ENCODE measurements at places on chromosomes 1 and 21.
A peak's percentile ranks its signal among the peaks of the same experiment; 100 is the strongest.

DNA sequence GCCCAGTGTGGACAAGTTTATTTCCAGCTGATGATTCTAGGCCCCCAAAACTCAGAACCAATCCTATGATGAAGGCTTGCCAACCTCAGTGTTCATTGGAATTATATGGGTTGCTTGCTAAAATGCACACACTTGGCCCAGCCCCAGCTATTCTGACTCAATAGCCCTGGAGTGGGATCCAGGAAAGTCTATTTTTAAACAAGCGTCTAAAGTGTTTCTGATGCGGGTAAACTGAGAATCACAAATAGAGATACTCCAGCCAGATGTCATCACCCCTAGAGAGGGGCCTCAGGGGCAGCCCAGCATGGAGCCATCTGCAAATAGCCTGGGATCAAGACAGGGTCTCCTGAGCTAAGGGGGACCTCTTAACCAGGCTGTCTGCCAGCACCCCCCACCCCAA, 46.0 kb downstream of the PKP1 start:
- H3K27ac ChIP-seq, result no peak overlapping the region
- H3K4me1 ChIP-seq, result no peaks in the 10 kb centered on the region
- no peak for DNase-seq
- H3K27me3 ChIP-seq, result peaks cover 3% of the 10 kb centered on the region

DNA sequence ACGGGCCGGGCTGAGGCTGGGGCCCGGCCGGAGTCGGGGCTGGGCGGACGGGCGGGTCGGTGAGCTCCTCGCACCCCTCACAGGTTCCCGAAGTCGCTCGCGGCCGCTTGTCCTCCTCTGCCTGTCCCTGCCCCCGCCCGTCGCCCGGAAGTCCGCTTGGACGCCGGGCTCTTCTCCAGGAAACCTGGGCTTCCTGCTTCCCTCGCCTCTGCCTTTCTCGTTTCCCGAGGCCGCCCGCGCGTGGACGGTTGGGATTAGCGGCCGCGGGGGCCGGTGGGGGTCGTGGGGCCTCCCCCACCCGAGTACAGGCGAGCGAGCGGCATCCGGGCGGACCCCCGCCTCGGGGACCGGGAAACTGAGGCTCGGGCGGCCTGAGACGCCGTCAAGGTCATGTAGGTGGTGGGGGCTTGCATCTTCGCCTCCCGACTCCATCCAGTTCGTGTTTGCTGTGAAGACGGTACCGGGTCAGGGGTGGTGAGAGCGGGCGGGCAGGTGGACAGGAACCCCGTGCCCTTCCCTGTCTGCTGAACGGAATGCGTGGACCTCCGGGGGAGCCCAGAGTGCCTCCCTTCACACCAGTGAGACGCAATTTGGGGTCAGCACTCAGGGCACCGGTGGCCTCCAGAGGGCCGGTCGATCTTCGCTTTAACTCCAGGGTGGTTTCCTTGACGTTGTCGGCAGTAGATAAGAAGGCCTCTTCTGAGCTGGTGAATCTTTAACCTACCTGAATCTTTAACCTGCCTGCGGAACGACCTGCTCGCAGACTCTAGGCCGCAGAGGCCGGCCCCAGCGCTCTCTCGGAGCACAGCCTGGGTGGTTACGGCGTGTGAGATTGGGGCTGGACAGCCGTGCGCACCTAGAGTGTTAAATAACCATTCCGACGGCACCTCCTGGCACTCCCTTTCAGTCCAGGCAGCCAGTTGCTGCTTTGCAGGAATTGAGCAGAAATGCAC, 686 bp downstream of the ARF1 start:
- peaks cover 12% of the 10 kb centered on the region for H3K36me3 ChIP-seq
- DNase-seq, result no peak
- no peaks in the 10 kb centered on the region for H3K27me3 ChIP-seq

DNA sequence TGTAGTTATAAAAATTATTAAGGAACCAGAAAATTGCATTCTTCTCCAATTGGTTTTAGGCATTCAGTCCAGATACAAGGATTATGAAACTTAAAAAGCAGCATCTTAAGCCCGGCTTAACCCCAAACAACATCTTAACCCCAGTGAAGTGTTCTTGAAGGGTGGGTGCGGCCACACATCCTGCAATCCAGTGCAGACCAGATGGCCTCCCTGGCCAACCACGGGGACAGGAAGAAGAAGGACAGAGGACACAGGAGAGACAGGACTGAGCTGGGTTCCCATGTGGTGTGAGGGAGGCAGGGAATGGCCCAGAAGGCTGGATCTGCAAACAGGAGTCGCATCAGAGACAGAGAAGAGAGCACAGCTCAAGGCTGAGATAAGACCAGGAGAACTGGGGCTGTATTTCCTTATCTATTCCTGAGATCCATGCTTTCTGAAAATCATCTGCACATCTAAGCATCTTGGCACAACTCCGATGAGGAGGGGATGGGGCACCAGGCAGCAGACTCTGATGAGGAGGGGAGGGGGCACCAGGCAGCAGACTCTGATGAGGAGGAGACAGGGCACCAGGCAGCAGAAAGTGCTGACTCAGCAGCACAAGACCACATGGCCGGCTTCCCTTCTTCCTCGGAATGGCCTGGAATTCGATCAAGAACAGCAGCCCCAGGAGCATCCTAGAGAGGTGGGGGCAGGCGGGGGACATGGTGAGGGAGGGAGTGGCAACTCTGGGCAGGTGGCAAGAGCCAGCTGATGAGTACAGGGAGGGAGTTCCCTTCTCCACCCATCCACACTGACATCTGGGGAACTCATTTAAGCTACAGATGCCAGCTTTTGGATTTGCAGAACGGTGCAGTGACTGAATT, 26.6 kb downstream of the ABCG1 start:
- H3K27ac ChIP-seq, result peak overlapping the region; percentile 31
- no peak for DNase-seq
- no peaks in the 10 kb centered on the region for H3K27me3 ChIP-seq
- peaks cover 4% of the 10 kb centered on the region for H3K36me3 ChIP-seq
- no peak overlapping the region for H3K4me3 ChIP-seq

- DNase-seq, result no peak
- no peaks in the 10 kb centered on the region for H3K4me1 ChIP-seq
- no peak overlapping the region for H3K27ac ChIP-seq
- H3K36me3 ChIP-seq, result no peaks in the 10 kb centered on the region
- H3K4me3 ChIP-seq, result no peak overlapping the region
- no peaks in the 10 kb centered on the region for H3K27me3 ChIP-seq
Observed at GRCh38 chr1:232451506-232451905, 178.4 kb downstream of the SIPA1L2 start.

GRCh38 chr1:239067480-239067879, 318.9 kb upstream of the CHRM3 start:
- H3K4me1 ChIP-seq, result no peaks in the 10 kb centered on the region
- H3K4me3 ChIP-seq, result no peak overlapping the region
- DNase-seq, result no peak
- no peaks in the 10 kb centered on the region for H3K36me3 ChIP-seq

- H3K4me1 ChIP-seq, result no peaks in the 10 kb centered on the region
- no peak for DNase-seq
- peaks cover 38% of the 10 kb centered on the region for H3K27me3 ChIP-seq
- H3K4me3 ChIP-seq, result no peak overlapping the region
- H3K27ac ChIP-seq, result peak overlapping the region; percentile 43
Observed at GRCh38 chr1:23273450-23274133, 56.3 kb upstream of the HTR1D start.

DNA sequence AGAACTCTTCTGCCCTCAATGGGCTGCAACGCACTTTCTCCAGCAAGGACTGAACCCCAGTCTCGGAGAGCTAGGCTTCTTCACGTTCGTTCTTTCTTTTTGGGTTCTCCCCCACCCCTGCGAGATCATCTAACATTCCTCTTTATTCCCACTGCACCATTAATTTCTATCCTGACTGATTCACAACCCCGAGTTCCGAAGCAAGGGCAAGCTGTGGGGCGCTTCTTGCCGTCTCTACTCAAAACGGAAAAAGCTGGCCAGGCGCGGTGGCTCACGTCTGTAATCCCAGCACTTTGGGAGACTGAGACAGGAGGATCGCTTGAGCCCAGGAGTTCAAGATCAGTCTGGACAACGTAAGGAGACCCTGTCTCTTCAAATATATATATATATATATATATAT, 37.4 kb upstream of the BTG2 start:
- H3K27ac ChIP-seq, result peak overlapping the region; percentile 91
- no peak for DNase-seq
- peak overlapping the region; percentile 93 for H3K4me3 ChIP-seq
- H3K36me3 ChIP-seq, result no peaks in the 10 kb centered on the region
- peaks cover 51% of the 10 kb centered on the region for H3K4me1 ChIP-seq

DNA sequence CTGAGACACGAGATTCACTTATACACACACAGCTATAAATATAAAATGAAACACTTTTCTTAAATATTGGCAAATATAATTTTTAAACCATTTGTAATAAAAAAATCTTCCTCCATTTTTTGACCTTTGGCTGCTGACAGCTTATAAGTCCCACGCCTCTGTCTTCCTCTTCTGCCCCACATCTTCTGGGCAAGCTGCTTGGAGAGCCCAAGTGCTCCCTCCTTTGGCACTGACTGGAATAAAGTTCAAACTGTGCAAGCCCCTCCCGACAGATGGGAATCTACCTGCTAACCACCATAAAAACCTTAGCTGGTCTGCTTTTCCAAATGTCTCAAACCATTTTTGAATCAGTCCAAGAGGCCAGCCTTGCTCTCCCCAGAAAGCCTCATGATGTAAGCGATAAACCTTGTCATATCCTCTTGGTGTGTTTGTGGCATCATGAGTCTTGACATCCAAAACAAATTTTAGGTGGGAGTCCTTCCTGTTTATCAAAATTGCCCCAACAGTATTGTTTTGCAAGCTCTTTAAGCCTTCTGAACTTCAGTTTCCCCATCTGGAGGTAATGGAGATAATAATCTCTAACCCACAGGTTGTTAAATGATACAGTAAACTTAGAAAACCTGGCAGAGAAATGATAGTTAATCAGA, 99.8 kb downstream of the SNX7 start:
- no peaks in the 10 kb centered on the region for H3K36me3 ChIP-seq
- H3K27me3 ChIP-seq, result no peaks in the 10 kb centered on the region
- H3K27ac ChIP-seq, result no peak overlapping the region
- no peak overlapping the region for H3K4me3 ChIP-seq
- peaks cover 6% of the 10 kb centered on the region for H3K4me1 ChIP-seq
- no peak for DNase-seq

DNA sequence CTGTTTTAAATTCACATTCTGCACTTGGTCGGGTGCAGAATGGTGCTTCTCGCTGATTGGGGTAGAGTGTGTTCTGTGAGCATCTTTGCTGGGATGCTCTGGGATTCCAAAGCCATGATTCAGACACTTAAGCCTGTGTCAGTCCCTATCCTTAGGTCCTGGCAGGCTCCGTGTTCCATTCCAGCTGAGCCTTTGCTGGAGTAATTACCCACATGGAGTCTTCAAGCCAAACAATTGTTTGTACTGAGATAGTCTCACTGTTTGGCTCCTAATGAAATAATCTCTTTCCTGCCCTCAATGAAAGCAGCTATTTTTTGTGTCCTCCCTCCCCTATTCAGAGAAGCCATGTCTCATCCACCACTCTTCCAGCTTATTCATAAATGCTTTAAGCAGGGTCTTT, 18.7 kb downstream of the SMAP2 start:
- H3K4me3 ChIP-seq, result peak overlapping the region; percentile 19
- H3K27ac ChIP-seq, result peak overlapping the region; percentile 99
- peaks cover 61% of the 10 kb centered on the region for H3K4me1 ChIP-seq
- H3K27me3 ChIP-seq, result no peaks in the 10 kb centered on the region
- no peak for DNase-seq
- peaks cover 55% of the 10 kb centered on the region for H3K36me3 ChIP-seq

DNA sequence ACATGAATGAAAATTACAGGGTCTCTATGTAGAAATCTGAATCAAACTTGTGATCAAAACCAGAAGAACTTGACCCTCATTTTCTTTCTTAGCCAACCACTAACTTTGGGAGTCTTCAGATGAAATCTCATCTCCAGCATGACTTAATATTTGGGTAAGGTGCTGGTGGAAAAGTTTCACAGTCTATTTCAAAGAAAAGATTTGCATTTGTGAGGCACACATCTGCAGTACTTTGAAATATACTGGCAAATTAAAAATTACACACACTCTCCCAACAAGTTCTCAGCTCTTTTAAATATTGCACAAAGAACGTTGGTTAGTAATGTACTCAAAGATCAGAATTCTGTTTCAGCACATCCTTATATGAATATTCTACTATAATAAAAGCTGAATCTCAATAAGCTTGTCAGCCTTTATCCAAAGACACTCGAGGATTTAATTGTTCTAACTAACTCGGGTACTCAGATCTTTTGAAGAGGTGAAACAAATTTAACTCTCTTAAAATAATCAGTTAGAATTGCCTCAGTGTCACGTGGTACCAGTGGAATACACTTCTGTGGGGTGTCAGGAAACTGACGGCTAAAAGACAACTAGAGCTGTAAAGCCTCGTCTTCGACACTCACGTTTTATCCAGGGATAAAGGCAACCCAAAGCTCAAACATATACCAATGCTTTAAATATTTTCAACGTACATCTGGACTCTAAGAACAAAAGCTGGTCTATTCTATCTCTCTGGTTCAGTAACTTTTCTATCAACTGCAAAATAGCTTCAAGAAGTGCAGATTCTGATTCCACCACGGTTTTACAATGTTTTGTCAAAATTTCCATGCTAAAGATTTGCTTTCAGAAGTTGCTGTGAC, 19.0 kb downstream of the SAMSN1 start:
- no peak for DNase-seq
- H3K36me3 ChIP-seq, result peaks cover 40% of the 10 kb centered on the region
- H3K4me3 ChIP-seq, result peak overlapping the region; percentile 62

- no peaks in the 10 kb centered on the region for H3K27me3 ChIP-seq
- DNase-seq, result peak; percentile 75
- H3K4me1 ChIP-seq, result peaks cover 11% of the 10 kb centered on the region
- no peaks in the 10 kb centered on the region for H3K36me3 ChIP-seq
- H3K27ac ChIP-seq, result no peak overlapping the region
Observed at GRCh38 chr1:27044613-27045151, 32.0 kb upstream of the TENT5B start.

All from stimulated activated naive B cell treated with anti-CD40 and anti-IgM and Interleukin-4, amounts not matched to agents 10 μg/mL and 1 μg/mL and 100 μg/mL, for 72 hours (primary cell).